ENCODE measurements at places on chromosomes 5 and 9.

DNA sequence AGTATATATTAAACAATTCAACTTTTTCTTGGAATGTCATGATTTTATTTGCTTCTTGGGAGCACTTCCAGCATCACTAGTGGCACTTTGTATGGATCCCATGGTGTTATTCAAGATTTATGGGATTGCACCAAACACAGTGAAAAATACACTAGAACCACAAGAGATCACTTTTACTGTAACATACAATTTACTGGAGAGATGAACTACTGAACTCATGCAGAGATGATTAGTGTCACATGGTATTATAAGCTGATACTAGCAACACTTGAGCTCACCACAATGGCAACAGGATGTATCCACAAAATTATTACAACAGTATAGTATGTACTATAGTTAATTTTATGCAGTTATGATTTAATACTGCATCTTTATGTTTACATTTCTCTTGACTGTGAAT, 16.3 kb upstream of the SLC36A2 start:
- no peak for DNase-seq

DNA sequence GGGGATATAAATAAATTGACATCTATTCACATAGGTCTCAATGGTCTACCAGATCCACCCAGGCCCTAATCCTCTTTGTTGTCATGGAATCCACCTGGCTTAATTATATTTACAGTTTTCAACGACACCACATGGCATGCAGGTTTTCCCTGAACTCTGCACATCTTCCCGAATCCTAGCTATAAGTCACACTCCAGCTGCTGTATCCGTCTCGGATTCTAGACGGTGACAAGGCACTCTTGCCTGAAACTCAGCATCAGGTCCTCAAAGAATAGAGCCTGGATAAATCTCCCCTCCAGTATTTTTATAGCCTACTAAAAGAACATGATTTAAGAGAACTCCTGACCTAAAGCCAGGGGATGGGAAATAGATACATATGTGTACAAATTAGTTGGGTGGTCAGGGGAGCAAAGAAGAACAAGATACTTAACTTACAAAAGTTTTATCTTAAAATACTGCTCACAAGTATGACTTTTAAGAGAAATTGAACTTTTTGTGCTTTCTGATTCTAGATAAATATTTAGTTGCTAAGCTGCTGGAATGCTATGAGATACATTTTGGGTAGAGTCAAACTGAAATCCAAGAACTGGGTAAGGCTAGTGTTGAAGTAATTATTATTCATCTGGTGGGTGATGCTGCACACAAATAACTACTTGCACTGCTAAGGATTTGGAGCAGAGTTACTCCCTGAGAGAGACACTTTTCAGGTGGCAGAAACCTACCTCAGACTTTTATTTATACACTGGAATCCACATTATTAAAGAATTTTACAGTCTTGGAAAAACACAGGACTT, 187.3 kb downstream of the EFNA5 start:
- DNase-seq: no peak

- DNase-seq: no peak
Observed at GRCh38 chr5:78065663-78066062, 228.8 kb downstream of the AP3B1 start.

GRCh38 chr9:79762070-79762469, 190.3 kb downstream of the TLE4 start:
- DNase-seq: no peak

- peak; percentile 78 for DNase-seq
Observed at GRCh38 chr9:93451849-93452709, 594 bp downstream of the FAM120A start.

DNA sequence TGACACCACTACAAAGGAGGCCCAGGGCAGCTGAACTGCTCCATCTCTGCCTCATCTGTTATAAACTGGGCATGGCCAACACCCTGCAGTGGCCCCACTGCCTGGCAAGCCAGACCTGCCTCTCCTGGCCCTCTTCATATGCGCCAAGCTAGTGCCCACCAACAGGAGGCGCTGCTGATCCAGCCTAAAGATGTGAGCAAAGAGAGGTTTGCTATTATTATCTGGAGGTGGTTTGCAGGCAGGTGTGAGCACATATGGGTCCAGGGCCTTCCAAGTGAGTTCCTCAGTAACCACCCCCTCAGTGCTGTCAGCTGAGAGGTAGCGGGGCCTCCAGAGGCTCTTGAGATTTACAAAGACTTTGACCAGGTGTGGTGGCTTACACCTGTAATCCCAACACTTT, 232.2 kb downstream of the SYK start:
- DNase-seq: no peak
